ENCODE measurements at places on chromosomes 7 and 10.

DNA sequence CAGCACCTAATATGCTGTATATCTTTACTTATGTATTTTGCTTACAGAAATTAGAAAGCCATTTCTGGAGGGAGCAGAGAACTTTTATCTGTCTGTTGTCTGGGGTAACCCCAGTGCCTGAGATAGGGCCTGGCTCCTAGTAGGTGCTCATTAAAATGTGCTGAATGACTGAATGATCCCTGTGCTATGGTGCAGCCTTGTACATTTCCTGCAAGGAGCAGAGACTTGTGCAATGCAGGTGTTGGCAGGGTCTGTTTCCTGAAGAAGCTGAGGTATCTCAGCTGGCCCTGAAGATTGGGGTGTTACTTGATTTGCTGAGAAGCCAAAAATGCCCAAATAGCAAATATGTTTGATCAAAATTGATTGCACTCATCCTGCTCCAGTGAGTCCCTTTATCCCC is 65.5 kb downstream of the RAMP3 start:
- no peak for DNase-seq

DNA sequence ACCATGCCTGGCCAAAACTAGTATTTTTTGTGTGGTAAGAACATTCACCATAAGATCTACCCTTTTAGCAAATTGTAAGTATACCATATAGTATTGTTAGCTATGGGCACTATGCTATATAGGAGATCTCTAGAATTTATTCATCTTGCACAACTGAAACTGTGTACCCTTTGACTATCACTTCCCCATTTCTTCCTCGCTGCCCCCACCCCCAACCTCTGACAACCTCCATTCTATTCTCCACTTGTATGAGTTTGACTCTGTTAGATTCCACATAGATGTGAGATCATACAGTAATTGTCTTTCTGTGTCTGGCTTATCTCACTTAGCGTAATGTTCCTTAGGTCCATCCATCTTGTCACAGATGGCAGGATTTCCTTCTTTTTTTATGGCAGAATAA is 3.6 kb downstream of the CASP7 start:
- DNase-seq: no peak

GRCh38 chr7:92647652-92648051 is 57.5 kb upstream of the FAM133B start:
- no peak for DNase-seq

GRCh38 chr7:95927756-95928155 is 155.4 kb downstream of the DYNC1I1 start:
- no peak for DNase-seq

Data from fibroblast of skin of right biceps (primary cell).